ENCODE measurements at places on chromosomes 1 and 21.

- no peak for DNase-seq
These were observed 28.6 kb downstream of the KRTAP10-1 start for GRCh38 chr21:44511219-44511937.

DNA sequence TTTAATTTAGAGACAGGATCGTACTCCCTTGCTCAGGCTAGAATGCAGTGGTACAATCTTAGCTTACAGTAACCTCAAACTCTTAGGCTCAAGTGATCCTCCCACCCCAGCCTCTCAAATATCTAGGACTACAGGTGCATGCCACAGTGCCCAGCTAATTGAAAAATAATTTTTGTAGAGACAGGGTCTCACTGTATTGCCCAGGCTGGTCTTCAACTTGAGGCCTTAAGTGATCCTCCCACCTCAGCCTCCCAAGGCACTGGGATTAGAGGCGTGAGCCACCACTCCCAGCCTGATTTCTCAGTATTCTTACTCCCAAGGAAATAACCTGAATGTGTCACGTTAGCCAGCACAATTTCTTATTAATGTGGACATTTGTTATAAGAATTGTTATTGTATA, 9.8 kb downstream of the RLF start:
- DNase-seq, result no peak

GRCh38 chr1:226438007-226438406, 30.1 kb upstream of the PARP1 start:
- DNase-seq, result no peak

GRCh38 chr21:44734026-44734745, 22.8 kb upstream of the TSPEAR start:
- DNase-seq, result no peak

GRCh38 chr1:203765029-203765837, at the start of gene LAX1:
LAX1 (plus strand) TSS chr1:203765183; CDS start chr1:203765566, 383 bp downstream.
- DNase-seq, result no peak

- no peak for DNase-seq
These were observed 7.3 kb downstream of the C1orf174 start for GRCh38 chr1:3892748-3893147.

DNA sequence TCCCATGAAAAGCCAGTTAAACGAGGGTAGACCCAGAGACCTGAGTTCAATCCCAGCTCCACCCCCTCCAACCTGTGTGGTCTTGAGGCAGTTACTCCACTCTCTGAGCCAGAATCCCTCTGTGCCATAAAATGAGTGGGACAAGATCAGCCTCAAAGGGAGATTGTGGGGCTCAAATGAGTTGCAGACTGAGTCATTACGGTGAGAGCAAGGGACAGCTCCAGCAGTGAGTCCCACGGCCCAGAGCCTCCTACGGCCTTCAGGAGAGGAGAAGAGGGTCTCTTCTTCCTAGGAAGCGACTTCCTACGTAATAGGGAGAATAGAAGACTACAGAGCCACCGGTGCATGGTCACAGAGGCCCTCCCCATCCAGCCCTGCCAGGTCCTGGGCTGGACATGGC, 6.7 kb upstream of the CAMK2N1 start:
- no peak for DNase-seq

DNA sequence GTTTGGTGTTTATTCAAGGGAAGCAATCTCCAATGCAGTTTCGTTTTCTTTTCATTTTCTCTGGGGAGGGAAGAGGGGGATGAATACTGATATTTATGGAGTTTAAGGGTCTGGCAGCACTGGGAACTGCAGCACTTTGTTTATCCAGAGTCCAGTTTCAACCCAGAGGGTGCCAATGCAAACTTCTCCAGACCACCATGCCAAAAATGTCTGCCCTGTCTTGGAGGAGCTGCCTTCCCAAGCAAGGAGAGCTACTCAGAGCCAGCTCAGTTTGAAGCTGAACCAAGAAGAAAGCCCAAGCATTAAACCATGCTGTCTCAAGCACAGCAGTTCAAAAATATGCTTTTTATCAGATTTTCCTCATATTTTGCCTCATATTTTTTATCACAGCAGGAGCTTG, 589.7 kb downstream of the LMO4 start:
- no peak for DNase-seq

All from caudate nucleus (tissue), 63 donors.